ENCODE measurements at places on chromosomes 6 and 20.

GRCh38 chr6:87661016-87661415 is 41.0 kb downstream of the AKIRIN2 start:
- no peak for DNase-seq

DNA sequence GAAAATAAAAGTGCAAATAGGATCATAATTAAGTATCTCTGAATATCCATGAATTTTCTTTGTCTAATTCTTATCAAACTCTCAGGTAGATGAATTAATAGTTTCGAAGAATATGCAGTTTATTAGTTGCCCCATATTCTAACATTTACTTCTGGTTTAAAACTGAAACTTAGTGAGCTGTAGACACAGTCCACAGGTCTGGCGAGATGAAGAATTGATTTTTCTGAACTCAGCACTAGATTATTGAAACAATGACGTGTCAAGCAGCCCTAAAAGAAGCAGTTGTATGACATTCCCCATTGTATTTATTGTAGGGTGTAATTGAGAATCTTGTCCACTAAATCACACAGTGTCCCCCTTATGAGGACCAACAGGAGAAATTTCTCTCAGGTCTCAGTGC is 407.1 kb downstream of the GRIK2 start:
- DNase-seq = no peak

DNA sequence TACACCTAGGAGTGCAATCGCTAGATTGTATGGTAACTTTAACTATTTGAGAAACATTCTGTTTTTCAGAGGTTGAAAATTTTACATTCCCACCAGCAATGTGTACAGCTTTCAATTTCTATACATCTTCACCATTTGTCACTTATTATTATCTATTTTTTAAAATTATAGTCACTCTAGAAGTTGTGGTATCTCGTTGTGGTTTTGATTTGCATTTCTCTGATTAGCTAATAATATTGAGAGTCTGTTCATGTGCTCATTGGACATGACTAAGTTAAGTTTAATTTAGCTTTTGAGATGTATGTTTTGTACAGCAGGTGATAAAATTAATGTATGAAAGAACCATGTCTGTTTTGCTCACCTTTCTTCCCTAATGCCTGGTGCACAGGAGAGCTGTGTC is 34.8 kb upstream of the PLCB1 start:
- DNase-seq = no peak

GRCh38 chr6:157631412-157631811 is 191.6 kb upstream of the SNX9 start:
- no peak for DNase-seq

DNA sequence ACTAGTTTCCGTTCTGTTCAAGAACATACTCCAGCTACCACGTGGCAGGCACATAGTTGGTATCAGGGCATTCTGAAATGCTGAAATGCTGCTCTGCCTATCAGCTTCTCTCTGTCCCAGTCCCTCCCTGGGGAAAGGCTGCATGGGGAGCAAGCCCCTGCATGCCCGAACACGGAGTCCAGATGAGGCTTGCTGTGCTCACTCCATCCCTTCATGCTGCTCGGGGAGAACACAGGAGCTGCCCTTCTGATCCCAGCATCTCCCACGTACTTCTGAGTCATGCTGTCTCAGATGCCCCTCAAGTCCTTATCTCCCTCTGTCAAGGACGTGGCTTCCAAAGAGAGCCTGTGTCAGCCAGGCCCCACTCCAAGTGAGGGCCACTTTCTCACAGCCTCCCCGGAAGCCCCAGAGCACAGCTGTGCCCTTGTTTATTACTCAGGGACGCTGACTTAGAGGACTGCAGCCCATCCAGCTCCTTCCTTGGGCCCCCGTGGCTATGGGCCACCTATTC is 29.4 kb downstream of the THBS2 start:
- no peak for DNase-seq

All from anterior cingulate cortex (tissue), 58 donors.